ENCODE measurements at places on chromosomes 3 and 15.

GRCh38 chr3:22380253-22380652 is 629.2 kb upstream of the ZNF385D start:
- DNase-seq = peak; percentile 4

DNA sequence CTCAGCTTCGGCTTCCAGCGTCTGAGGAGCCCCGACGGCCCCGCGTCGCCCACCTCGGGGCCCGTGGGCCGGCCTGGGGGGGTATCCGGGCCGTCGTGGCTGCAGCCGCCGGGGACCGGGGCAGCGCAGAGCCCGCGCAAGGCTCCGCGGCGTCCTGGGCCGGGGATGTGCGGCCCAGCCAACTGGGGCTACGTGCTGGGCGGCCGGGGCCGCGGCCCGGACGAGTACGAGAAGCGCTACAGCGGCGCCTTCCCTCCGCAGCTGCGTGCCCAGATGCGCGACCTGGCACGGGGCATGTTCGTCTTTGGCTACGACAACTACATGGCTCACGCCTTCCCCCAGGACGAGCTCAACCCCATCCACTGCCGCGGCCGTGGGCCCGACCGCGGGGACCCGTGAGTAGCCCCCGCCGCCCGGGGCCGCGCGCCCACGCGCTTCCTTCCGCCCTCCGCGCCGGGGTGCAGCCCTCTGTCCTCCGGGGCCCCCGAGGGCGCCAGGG is 462 bp downstream of the EDEM1 start:
- DNase-seq = peak; percentile 38

- no peak for DNase-seq
These were observed 24.1 kb upstream of the MRPL3 start for GRCh38 chr3:131526801-131527347.

DNA sequence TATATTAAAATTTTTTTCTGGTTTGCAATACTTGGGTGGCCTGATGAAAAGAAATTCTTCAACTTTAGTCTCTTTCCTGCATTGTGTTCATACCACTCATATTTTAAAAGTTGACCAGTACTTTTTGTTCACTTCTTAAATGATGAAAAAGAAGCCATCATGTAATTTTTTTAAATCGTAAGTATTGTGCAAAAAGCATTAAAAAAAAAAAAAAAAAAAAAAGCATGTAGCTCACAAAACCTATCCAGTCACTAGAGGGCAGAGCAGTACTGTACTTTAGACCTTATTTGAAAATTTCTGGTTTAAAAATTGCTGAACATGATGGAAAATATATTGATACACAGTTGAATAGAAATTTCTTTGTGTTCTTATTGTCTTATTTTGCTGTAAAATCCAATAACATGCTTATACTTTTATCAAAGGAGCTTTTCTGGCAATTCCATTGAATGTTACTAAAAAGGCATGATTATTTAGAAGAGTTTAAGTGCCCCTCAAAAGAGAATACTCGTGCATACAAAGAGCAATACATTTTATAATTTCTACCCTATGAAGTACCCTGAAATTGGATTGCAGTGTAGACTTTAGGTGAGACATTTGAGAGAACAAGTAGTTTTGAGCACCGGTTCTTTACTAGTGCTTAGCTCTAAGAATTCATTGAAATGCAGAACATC is 137.7 kb downstream of the BBX start:
- DNase-seq = peak; percentile 38

DNA sequence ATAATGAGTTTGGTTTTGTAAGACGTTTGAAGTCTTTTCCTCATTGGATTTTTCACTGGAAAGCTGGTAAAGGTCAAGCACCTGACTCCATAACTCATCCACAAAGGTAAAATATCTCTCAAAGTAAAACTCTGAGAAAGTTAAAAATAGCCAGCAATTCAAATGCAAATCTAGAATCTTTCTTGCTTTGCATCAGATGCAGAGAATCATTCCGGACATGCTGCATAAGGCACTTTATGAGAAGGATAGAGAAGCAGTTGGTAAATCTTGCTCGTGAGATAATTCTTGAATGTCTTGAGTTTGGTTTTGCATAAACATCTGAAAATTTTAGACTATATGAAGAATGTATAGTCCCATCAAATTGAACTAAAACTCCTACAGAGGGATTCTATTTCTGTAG is 9.1 kb downstream of the KCNMB2 start:
- DNase-seq = no peak

DNA sequence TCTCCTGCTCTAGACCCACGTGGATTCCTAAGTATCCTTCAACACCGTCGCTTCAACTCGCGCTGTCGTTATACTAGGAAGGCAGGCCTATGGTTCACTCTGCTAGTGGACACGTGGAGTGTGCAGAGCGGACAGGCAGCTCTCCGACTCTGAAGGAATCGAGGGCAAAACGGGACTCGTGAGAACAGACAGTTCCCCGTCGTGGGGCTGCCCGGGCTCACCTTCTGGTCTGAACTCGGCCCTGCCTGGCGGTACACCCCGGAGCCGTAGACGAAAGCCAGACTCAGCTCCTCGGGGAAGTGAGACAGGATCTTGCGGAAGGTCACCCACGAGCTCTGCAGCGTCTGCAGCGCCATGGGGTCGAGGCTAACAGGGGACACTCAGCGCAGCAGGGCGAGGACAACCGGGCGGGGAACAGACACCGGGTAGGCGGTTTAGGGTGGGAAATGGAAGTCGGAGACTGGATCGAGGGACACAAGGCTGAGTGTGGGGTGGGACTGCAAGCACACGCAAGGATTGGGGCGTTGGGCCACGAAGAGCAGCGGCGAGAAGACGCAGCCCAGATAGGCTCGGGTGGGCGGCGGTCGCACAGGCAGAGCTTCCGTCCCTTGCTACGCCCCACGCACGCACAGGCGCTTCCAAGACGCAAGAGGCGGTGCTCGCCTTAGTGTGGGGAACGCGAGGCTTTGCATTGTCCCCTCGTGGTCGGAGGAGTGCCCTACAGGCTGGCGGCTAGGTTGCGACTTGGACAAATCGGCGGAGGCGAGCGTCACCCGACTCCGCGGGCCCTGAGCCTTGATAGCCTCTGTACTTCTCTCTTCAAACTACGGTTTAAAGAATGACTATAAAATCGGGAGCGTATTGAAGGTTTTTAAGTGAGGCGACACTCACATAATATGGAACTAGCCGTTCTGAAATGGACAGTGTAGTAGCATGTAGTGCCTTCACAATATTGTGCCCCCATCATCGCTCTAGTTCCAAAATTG is at the start of gene TAMM41:
TAMM41 (minus strand) TSS at position 605 of the 986 bp plus-strand sequence; CDS start at position 356, 249 bp downstream.
- DNase-seq = peak; percentile 95

- DNase-seq = peak; percentile 72
These were observed 62.8 kb upstream of the MEX3B start for GRCh38 chr15:82108489-82109078.

Data from NCI-H82 (cell line).